HS-27A (cell line): ENCODE measurements at places on chromosomes 1 and 21.

GRCh38 chr21:34093083-34093482 is 19.7 kb downstream of the MRPS6 start:
- no peak for DNase-seq

GRCh38 chr1:14767075-14767474 is 168.6 kb downstream of the KAZN start:
- no peak for DNase-seq

- DNase-seq, result no peak
Observed at GRCh38 chr1:191831572-191831971, 326.7 kb upstream of the RGS18 start.

- no peak for DNase-seq
Observed at GRCh38 chr21:44987886-44988606, 48.2 kb downstream of the SLX9 start.

DNA sequence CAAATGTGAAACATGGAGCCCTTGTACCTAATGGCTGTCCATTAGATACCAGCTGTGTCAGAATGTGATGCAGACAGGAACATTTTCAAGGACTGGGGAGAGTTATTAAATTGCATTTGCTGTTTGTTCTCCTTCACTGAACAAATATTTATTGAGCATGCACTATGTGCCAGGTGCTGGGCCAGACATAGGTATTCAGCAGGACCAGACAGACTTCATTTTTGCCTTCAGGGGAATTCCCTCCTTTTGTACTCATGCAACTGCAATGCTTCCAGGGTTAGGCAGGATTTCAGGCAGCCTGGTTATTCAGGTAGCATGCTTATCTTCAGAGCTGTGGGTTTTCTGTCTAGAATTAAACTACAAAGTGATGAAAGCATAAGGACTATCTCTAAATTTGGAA is 64.2 kb upstream of the SMYD2 start:
- no peak for DNase-seq

DNA sequence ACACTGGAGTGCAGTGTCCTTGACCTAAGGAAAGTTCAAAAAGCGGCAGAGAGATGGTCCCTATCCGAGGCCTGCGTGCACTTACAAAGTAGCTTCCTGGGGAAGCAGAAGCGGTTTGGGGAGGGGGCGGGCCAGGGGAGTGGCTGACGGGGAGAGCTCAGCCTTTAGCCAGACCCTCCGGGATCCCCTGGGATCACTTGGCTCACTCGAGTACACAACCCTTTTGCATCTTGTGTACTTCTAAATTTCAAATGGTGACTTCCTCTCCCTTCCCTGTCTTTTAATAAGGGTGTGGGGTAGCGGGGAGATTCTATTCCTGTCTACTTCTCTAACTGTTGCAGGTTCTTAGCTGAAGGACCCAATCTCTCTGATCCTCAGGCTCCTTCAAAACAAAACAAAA is 18.1 kb upstream of the SNX27 start:
- DNase-seq, result no peak

DNA sequence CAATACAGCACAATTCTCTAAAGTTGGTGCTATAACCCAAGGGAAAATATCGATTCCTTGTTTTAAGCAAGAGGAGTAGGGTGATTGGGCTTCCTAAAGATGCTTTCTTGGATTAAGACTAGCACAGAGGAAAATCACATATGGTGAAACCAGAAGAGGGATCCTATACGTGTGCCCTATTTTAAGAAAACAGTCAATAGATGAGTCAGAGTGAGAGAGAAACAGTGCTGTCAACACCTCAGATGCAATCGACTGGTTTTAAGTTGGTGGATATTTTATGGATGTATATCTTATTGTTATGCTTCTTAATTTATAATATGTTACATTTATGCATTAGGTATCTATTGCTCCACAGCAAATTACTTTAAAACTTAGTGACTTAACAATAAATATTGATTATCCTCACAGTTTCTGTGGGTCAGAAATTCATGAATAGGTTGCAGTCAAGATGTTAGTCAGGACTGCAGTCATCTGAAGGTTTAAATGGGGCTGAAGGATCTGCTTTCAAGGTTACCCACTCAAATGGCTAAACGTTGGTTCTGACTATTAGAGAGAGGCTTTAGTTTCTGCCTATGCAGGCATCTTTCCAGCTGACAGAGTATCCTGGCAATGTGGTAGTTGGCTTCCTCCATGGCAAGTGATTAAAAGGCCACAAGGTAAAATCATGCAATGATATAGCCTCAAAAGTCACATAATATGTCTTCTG is 61.6 kb upstream of the DEPDC1 start:
- no peak for DNase-seq

GRCh38 chr1:232877365-232878028 is 72.3 kb downstream of the MAP10 start:
- no peak for DNase-seq

GRCh38 chr1:243596431-243597062 is 253.5 kb downstream of the AKT3 start:
- peak; percentile 34 for DNase-seq

DNA sequence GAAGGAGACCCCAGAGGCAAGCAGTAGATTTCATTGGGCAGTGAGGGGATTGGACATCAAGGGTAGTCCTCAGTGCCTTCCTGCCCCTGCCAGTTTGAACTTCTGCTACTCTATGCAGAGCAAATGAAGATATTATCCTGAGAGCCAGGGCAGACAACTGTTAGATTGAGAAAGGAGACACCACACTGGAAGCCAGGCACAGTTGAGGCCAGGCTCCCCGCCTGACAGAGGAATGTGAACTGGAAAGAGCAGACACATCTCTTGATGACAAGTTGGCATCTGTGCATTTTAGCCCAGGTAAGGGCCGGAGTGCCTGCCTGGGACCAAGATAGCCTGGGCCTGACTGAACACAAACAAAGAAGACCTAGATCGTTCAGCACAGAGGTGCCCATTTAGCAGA is 16.0 kb downstream of the SH3BGR start:
- no peak for DNase-seq

DNA sequence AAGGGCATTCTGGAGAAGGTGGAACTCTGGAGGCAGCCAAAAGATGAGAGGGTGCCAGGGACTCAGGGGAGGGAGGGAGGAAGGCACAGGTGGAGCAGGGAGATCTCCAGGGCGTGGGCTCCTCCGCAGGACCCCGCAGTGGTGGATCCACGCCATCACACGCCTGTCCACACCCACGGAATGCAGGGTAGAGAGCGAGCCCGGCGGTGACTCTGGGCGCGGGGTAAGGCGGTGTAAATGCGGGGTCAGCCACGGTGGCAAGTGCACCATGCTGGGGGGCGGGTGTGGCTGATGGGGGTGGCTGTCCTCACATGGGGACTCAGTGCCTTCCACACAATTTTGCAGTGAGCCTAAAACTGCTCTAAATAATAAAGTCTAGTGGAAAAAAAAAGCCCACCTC is 105.1 kb upstream of the TTC34 start:
- no peak for DNase-seq

GRCh38 chr1:208219659-208220282 is 24.4 kb downstream of the PLXNA2 start:
- DNase-seq, result no peak

DNA sequence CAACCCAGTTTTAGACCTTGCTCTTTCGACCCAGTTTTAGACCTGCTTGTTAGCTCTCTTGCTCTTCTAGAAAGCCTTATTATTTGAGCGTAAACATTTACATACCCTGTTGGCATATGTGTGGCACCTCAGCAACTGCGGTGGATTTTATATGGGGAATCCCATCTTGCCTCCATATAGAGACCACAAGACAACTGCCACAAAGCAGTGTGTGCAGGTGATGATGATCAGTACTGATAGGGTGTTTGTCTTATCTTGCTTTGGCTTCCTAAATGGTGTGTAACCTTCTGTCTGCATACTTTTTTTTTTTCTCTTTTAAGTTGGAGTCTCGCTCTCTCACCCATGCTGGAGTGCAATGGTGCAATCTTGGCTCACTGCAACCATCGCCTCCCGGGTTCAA is 1270.8 kb downstream of the MRPL39 start:
- DNase-seq, result no peak

DNA sequence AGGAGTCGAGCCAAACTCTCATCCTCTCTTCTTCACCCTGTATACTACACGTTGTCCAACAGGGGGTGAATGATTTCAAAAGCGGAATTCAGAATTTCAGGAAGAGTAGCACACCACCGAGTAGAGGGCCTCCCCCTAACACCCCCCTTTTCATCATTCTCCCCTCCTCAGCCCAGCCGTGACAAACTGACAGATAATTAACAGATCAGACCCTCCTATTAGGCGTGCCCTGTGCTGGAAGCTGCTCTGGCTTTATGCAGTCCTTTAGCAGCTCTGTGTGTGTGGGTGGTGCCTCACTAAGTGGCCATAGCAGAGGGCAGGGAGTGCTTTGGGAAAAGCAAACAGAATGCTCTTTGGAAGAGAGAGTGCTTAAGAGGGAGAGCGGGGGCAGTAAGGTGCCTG is 44.3 kb downstream of the PEX14 start:
- DNase-seq, result no peak

DNA sequence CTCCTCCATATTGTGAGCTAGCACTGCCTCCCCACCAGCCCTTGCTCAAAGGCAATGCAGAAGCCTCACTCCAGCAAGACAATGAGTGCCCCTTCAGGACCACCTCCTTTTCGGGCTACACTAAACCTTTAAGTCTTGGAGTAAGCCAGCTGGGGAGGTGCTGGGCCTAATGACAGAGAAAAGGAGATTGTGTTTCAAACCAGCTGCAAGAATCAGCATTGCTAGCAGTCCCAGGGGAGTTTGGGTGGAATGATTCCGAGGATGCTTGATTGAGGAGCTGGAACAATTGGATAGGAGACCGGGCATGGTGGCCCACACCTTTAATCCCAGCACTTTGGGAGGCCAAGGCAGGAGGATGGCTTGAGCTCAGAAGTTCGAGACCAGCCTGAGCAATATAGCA is 54.1 kb upstream of the GPR37L1 start:
- DNase-seq, result no peak

GRCh38 chr21:33858667-33859372 is 56.8 kb downstream of the ATP5PO start:
- no peak for DNase-seq

DNA sequence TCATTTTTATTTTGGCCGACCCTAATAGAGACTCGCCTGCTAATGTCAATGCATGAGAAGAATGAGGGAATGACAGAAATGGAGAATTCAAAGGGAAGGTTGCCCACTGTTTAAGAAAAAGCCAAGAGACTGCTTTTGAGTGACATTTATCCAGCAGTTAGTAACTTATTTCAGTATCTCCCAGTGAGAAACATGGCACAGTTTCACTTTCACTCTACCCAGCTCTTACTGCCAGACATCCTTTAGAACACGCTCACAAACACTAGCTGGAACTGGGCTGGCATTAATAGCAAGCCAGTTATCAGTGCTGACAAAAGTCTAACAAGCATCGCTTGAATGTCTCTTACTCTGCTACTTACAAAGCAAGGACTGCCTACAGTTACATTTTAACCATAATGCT is 8.5 kb downstream of the GGPS1 start:
- no peak for DNase-seq

- no peak for DNase-seq
Observed at GRCh38 chr1:116904791-116905320, 4.9 kb upstream of the PTGFRN start.

DNA sequence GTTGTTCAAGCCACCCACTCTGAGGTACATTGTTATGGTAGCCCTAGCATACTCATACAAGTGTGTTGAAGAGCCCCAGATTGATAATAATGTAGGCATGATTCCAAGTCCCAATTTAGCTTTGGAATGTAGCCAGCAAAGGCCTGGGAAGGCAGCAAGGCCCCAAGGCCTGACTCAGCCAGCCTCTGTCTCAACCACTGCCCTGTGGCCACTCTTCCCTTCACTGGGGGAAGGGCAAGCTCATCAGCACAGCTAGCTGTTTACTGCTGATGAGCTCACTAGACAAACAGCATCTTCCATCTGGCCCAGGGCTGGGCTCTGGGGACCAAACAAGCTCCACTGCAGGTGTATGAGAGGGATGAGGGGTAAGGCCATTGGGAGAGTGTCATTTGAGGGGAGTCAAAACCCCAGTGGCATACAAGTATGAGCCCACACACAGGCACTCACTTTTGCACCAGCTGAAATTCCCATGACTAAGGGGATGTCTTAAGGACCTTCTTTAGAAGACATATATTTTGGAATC is 2.2 kb upstream of the IRF6 start:
- peak; percentile 81 for DNase-seq
